Activated T-helper 2 cell treated with anti-CD3 and anti-CD28 coated beads, Interferon-gamma antibody, Interleukin-2, Interleukin-4, amounts not matched to agents 10 μg/mL and 5 μg/mL and 100 μg/mL, durations not matched to agents 14 hours and 24 hours and 36 hours (primary cell): ENCODE measurements at places on chromosomes 12 and 14. TPM values are rescaled to one million over a fixed set of nuclear protein-coding genes. Genes with fewer than 3 reads are reported as not detected.

- no peak overlapping the region for H3K4me3 ChIP-seq
- no peak overlapping the region for H3K27ac ChIP-seq
- no peaks in the 10 kb centered on the region for H3K36me3 ChIP-seq
- H3K4me1 ChIP-seq, result peaks cover 12% of the 10 kb centered on the region
Measured at GRCh38 chr14:69360438-69361108, 37.5 kb downstream of the ERH start.

- no peaks in the 10 kb centered on the region for H3K4me1 ChIP-seq
Measured at GRCh38 chr14:104352493-104353220, 214.3 kb downstream of the KIF26A start.

DNA sequence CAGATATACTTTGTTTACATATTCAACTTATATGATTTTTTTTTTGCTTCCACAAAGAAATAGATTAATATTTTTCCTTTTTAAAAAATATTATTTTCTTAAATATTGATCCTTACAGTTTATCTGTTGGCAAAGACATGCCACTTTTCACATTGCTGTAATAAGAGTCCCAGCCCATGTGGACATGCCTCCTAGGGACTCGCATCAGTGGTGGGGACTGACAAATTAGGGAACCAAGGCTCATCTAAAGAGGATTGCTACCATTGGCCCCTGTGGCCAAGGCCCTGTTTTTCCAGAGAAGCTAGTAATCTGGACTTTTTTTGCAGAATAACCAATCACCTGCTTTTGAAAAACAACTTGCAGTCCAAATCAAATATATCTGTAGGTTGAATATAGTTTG, 27.8 kb upstream of the BMAL2 start:
- no peaks in the 10 kb centered on the region for H3K27me3 ChIP-seq
- peaks cover 27% of the 10 kb centered on the region for H3K36me3 ChIP-seq
- DNase-seq, result no peak
- peaks cover 14% of the 10 kb centered on the region for H3K4me1 ChIP-seq
- H3K27ac ChIP-seq, result no peak overlapping the region

DNA sequence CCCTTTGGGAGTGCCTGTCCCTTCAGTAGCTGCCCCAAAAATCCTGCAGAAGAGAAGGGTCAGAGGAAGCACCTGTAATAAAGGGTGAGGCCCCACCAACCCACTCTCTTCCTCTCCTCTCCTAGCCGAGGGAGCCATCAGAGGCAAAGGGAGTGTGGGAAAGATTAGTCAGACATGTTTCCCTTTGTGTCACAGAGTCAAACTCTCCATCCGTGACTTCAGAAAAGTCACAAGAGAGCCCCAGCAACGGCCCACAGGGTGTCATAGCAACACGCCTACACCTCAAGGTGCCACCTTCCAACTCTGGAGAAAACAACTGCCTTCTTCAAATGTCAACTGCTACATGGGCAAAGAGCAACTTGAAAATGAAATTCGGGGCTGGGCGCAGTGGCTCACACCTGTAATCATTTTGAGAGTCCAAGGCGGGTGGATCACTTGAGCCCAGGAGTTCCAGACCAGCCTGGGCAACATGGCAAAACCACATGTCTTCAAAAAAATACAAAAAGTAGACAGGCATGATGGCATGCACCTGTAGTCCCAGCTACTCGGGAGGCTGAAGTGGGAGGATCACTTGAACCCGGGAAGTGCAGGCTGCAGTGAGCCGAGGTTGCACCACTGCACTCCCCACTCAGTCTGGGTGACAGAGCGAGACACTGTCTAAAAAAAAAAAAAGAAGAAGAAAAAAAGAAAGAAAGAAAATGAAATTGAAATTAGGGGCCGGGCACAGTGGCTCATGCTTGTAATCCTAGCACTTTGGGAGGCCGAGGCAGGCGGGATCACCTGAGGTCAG, 17.7 kb upstream of the CD27 start:
- peak; percentile 79 for DNase-seq
- H3K27me3 ChIP-seq, result no peaks in the 10 kb centered on the region
- peaks cover 60% of the 10 kb centered on the region for H3K4me1 ChIP-seq

GRCh38 chr14:105436402-105436801, 16.8 kb downstream of the MTA1 start:
- H3K27me3 ChIP-seq, result no peaks in the 10 kb centered on the region
- H3K36me3 ChIP-seq, result peaks cover 11% of the 10 kb centered on the region
- peaks cover 5% of the 10 kb centered on the region for H3K4me1 ChIP-seq
- no peak overlapping the region for H3K4me3 ChIP-seq
- H3K27ac ChIP-seq, result no peak overlapping the region

GRCh38 chr14:66383771-66384170, 102.4 kb upstream of the CCDC196 start:
- no peak overlapping the region for H3K4me3 ChIP-seq
- H3K36me3 ChIP-seq, result no peaks in the 10 kb centered on the region
- no peak for DNase-seq
- no peaks in the 10 kb centered on the region for H3K4me1 ChIP-seq
- H3K27ac ChIP-seq, result no peak overlapping the region
- peaks cover 10% of the 10 kb centered on the region for H3K27me3 ChIP-seq

- H3K36me3 ChIP-seq, result peaks cover 13% of the 10 kb centered on the region
- no peak overlapping the region for H3K4me3 ChIP-seq
- no peaks in the 10 kb centered on the region for H3K4me1 ChIP-seq
- no peak overlapping the region for H3K27ac ChIP-seq
- DNase-seq, result no peak
Measured at GRCh38 chr12:109258607-109259544, 50.2 kb downstream of the FOXN4 start.

GRCh38 chr12:100234591-100235304, 32.1 kb downstream of the DEPDC4 start:
- no peak for DNase-seq
- H3K27ac ChIP-seq, result no peak overlapping the region
- no peak overlapping the region for H3K4me3 ChIP-seq
- no peaks in the 10 kb centered on the region for H3K27me3 ChIP-seq
- no peaks in the 10 kb centered on the region for H3K4me1 ChIP-seq

GRCh38 chr12:129819391-129819790, 84.4 kb downstream of the TMEM132D start:
- H3K27ac ChIP-seq, result no peak overlapping the region
- H3K36me3 ChIP-seq, result no peaks in the 10 kb centered on the region
- H3K4me1 ChIP-seq, result no peaks in the 10 kb centered on the region
- H3K4me3 ChIP-seq, result no peak overlapping the region

DNA sequence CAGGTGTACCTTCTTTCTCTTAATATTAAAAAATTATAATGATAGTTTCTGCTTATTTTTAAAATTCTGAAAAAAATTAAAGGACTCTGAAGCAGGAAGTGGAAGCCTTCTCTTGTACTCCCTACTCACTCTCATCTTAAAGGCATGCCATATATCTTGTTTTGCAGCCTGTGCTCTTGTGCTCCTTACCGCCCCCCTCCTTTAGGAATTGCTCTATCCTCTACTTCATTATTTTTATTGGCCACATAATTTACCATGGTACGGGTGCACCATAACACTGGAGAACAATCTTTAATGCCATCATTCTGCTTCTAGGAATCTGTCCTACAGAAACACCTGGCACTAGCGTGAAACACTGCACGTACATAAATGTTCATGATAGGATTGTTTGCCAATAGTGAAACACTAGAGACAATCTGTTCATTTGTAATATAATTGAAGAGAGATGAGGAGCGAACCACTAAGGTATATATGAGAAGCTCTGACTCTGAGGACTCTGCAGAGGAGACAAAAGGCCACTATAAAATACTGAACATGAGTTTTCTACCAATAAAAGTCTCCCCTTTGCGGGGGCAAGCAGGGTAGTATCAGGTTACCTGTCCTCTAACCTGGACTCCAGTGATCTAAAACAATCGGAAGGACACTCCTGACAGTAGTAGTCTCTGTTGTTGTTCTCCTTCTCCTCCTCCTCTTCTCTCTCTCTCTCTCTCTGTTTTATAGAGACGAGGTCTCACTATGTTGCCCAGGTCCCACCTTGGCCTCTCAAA, 6.3 kb upstream of the NYNRIN start:
- H3K4me1 ChIP-seq, result no peaks in the 10 kb centered on the region
- no peak for DNase-seq
- no peak overlapping the region for H3K4me3 ChIP-seq
- no peaks in the 10 kb centered on the region for H3K36me3 ChIP-seq

DNA sequence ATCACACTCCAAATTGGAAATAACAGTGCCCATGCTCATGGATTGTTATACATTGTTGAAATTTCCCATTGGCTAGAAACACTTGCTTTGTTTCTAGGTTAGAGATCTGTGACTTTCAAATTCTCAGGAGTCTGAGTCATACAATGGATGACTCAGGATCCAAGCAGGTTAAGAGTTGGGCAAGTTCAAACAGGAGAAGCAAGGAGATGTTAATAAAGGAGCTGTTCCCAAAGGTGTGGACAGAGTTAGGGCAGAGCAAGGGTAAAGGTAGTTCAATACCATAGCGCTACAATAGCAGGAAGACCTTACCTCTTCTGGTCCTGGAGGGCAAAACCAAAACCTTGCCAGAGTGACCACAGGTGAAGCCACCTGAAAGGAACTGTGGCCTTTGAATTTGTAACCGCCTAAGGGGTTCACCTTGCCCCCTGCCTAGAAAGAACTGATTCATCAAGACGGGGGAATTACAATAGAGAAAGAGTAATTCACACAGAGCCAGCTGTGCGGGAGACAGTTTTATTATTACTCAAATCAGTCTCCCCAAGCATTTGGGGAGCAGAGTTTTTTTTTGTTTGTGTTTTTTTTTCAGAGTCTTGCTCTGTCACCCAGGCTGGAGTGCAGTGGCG, 4.2 kb upstream of the AMN1 start:
- H3K27me3 ChIP-seq, result no peaks in the 10 kb centered on the region
- peaks cover 17% of the 10 kb centered on the region for H3K36me3 ChIP-seq
- peaks cover 46% of the 10 kb centered on the region for H3K4me1 ChIP-seq

DNA sequence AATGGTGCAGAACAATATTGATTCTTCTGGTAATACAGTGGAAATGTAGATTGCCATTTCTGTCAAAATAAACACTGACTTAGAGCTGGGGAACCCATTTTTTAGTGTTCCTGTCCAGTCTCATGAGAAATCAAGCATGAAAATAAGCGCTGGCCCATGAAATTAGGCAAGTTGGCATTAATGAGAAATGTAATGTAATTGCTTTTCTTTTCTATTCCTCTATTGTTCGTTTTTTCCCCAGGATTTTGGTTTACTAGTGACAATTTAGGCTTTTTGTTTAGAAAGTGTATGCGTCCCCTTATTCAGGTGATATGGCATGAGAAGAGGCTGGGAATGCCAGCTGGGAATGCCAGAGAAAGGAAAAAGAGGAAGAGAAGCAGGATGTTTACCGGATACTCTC, 64.4 kb upstream of the KICS2 start:
- H3K36me3 ChIP-seq, result no peaks in the 10 kb centered on the region
- H3K4me3 ChIP-seq, result no peak overlapping the region
- peaks cover 16% of the 10 kb centered on the region for H3K27me3 ChIP-seq
- no peak for DNase-seq

- H3K27me3 ChIP-seq, result no peaks in the 10 kb centered on the region
- H3K4me1 ChIP-seq, result no peaks in the 10 kb centered on the region
- DNase-seq, result no peak
- H3K27ac ChIP-seq, result no peak overlapping the region
- no peaks in the 10 kb centered on the region for H3K36me3 ChIP-seq
Measured at GRCh38 chr12:115697340-115697739, 580.2 kb downstream of the MED13L start.

GRCh38 chr14:74438351-74438915, 12.4 kb upstream of the SYNDIG1L start:
- no peak overlapping the region for H3K27ac ChIP-seq
- H3K27me3 ChIP-seq, result peaks cover 12% of the 10 kb centered on the region
- no peak overlapping the region for H3K4me3 ChIP-seq
- H3K36me3 ChIP-seq, result no peaks in the 10 kb centered on the region
- no peak for DNase-seq

- H3K27me3 ChIP-seq, result peaks cover 4% of the 10 kb centered on the region
- peaks cover 13% of the 10 kb centered on the region for H3K4me1 ChIP-seq
- DNase-seq, result no peak
- H3K4me3 ChIP-seq, result no peak overlapping the region
- H3K27ac ChIP-seq, result no peak overlapping the region
- H3K36me3 ChIP-seq, result no peaks in the 10 kb centered on the region
Measured at GRCh38 chr12:101954113-101954512, 76.7 kb downstream of the DRAM1 start.

DNA sequence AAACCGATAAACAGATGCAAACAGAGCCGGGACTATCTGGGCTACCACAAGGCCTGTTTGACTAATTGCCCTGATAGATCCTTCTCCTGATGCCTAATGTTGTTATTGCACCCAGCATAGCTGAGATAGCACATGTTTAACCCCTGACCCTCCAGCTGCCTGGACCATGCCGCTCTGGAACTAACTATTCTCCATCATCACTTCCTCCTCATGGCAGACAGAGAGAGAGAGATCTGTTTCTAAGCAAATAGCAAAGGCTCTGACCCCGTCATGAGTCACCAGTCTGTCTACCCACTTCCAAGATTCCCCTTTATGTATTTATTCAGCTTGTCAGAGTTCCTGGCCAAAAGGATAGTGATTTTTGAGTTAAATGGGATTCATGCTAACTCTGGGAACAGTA, 58.2 kb upstream of the FLRT2 start:
- no peaks in the 10 kb centered on the region for H3K4me1 ChIP-seq
- no peak overlapping the region for H3K27ac ChIP-seq
- H3K36me3 ChIP-seq, result no peaks in the 10 kb centered on the region
- no peak overlapping the region for H3K4me3 ChIP-seq

DNA sequence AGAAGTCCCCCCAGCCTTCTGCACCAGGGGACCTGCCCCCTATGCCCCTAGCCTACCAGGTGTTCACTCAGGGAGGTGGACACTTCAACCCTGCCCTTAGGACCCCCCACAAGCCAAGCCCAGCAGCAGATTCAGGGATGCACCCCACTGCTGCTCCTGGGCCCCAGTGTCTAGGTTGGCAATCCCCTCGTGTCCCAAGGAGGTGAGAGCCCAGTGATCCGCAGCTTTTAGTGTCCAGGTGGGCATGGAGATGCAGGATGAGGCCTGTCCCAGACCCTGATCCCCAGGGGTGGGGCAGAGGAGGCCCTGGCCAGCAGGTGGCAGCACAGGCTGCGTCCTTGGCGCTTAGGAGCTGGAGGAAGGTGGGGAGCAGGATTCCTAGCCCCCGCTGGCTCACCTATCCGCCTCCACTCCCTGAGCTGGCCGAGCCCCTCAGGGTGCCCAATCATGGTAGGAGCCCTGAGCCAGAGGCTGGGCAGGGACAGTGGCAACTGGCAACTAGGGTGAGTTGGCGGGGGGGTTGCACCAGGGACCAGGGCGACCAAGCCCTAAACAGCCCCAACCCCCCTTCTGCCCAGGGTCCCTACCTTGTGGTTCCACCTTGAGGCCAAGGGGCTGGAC, 4.1 kb downstream of the CKB start:
- H3K27ac ChIP-seq, result no peak overlapping the region
- H3K4me3 ChIP-seq, result no peak overlapping the region
- no peaks in the 10 kb centered on the region for H3K36me3 ChIP-seq
- peaks cover 4% of the 10 kb centered on the region for H3K4me1 ChIP-seq
- no peak for DNase-seq

PIANP gene
- 0.18 TPM in 1 of 2 replicates, not detected in the other for total RNA-seq

TTC7B gene
- total RNA-seq, result 6.1 and 7.7 TPM in 2 replicates

ARHGEF40 gene
- 0.05 and 0.16 TPM in 2 replicates for total RNA-seq

KRT83 gene
- not detected in 2 replicates for total RNA-seq

LIN7A gene
- total RNA-seq, result 0.48 and 0.68 TPM in 2 replicates

SCNN1A gene
- total RNA-seq, result not detected in 2 replicates

SOAT2 gene
- total RNA-seq, result not detected in 2 replicates
